AG20443 (cell line): ENCODE measurements at places on chromosomes 12 and 14.

DNA sequence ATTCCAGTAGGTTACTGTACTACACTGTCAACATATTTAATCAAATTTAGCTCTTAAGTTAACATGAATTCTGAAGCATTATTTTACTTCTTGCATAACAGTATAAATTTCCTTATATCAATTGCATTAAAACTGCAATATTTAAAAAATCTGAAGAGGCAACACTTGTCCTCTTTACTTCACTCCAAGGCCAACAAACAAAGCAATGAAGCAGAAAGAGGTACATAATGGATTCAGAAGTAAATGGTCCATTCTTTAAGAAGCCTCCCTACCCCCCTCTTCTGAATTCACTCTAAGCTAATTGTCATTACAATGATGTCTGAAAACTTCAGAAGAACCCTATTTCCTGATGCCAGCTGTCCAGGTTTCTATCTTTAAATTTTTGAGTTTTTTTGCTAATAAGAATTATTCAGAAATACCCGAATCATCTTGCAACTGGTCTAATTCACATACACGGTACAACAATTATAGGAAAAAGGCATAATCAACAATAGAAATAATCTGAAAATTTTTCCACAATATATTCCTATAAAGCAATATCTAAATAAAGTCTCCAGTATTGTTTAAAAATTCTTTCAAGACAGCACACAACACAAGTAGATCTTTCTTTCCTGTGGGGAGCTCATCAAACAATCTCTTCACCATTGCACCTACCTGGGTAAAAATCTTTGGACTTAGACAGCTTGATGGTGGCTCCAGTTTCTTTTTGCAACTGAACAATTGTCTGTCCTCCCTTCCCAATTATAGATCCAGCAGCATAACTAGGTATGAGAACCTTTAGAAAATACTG lies 2.9 kb downstream of the NOVA1 start:
- no peak for DNase-seq

DNA sequence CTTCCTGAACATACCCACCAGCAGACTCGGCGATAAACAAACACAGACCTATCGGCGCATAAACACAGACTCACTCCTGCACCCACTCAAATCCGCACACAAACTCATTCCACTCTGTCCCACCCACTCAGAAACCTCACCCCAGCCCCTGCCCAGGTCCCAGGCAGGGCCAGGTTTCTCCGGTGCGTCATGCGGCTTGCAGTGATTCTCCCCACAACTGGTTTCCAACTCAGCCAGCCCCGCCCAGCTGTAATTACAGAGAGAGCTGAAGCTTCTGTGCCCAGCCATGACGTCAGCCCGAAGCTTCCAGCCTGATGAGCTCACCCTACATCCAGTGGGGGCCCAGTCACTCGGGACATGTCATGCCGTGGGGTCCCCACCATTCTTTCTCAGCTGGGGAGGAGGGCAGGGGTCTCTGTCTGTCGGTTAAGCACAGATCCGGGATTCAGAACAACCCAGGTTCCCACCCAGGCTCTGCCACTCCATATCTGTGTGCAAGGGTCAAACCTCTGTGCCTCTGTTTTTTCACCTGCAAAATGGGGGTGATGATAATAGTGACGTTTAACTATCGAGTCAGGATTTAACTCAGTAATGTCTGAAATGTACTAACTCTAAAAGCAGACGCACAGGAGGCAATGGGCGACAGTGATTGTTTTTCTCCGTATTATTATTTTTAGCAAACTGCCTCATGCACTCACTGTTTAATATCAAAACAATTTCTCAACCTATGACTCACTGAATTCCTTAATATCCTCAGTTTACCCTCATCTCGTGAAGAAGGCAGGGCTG lies 2.3 kb upstream of the HSPB8 start:
- peak; percentile 92 for DNase-seq

DNA sequence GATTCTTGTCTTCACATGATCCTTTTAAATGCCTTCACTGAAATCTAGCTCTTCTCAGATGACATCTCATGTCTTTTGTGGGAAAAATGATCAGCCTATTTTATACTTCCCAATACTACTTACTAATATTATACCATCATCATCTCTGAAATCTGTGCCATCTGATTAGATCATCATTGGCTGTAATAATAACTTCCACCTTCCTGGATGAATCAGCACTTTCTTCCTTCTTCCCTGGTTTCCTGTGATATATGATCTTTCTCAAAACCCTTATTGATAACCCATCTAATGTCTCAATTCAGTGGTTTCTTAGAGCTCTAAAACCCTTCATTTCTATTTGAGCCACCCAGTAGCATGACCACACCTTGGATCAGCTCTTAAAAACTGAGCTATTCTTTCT lies 30.9 kb downstream of the GPR137C start:
- no peak for DNase-seq

GRCh38 chr12:48175613-48176416 lies 7.6 kb upstream of the CCDC184 start:
- DNase-seq, result peak; percentile 21

- no peak for DNase-seq
Measured at GRCh38 chr12:6548556-6548955, 7.3 kb downstream of the IFFO1 start.

DNA sequence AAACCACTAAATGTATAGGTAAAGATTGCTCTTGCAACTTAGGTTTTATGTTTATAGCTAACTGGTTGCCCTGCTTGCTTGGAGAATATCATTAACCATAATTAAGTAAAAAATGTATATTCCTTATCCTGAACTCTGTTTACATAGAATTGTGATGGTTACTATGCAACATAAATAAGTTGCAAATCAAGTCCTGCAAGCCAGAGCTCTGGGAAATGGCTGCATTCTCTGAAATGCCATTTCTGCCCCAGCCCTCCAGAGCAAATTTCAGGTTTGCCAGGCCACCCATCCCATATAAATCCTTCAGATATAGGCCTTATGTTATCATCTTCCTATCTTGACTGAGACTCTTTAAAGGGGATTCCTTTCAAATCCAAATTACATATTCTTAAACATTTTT lies 118.4 kb upstream of the MYF6 start:
- DNase-seq, result no peak

DNA sequence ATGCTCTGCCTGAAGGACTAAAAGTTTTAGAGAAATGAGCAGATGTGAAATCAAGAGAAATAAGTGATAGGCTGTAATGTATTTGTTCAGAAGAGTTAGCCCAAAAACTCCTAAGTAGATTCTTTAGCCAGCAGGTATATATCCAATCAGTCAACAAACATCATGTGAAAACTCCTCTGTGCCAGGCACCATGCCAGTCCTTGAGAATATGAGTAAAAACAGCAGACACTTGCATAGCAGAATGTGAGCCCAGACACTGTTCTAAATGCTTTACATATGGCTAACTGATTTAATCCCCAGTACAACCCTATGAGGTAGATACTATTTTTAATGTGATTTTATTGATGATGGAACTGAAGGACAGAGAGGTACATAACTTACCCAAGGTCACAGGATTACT lies 329.8 kb downstream of the PAWR start:
- no peak for DNase-seq

GRCh38 chr14:95242870-95243269 lies 76.8 kb downstream of the CLMN start:
- DNase-seq, result no peak

DNA sequence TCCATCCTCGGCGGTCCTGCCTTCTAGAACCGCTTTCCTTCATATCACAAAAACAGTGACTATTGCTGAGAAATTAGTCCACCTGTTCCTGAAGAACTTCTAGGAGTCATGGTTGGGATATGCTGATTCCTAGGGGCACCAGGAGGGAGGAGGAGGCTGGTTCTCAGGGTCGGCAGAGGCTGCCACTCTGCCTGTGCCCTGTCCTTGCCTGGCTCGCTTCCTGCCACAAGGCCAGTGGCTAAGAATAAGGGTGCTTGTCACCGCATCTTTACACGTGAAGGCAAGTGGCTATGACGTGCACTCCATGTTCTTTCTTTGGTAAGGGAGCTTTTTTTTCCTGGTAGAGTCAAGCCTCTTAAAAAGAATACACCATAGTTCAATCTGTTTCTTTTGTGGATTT lies 18.7 kb upstream of the DGLUCY start:
- no peak for DNase-seq

GRCh38 chr12:104226672-104227071 lies 11.1 kb downstream of the TXNRD1 start:
- no peak for DNase-seq

DNA sequence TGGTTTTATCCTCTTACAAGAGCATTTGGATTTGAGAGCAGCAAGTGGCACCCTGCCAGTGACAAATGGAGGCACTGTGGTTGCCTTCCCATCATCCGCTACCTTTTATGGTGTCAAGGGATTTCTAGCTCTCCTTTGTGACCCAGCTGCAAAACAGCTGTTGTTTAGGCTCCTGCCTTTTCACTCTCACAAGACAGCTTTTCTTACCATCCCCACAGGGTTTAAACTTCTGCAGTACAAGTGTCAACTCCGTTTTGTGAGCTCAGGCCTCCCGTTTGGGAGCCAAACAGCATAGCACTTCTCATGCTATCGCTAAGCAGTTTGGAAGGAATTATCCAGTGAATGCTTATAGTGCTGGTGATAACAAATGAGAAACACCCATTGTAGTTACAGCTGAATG lies 331.4 kb downstream of the TMTC2 start:
- DNase-seq, result no peak

DNA sequence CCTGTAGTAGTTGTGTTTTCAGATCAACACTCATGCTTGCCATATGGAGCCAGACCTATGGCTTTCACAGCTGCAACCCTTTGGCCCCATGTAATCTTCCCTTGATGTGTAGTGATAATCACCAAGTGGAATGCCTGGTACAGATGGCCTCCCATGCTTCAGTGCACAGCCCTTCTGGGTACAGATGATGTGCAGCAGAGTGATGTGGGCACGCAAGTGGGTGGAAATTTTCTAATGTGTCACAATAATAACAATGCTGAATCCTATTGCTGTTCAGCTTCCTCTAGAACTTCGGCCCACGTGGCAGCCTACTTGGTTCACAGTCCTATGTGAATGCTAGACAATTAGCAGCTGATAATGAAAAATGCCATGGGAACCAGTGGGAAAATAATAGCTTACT lies 188.1 kb downstream of the SNAPC1 start:
- DNase-seq, result no peak

DNA sequence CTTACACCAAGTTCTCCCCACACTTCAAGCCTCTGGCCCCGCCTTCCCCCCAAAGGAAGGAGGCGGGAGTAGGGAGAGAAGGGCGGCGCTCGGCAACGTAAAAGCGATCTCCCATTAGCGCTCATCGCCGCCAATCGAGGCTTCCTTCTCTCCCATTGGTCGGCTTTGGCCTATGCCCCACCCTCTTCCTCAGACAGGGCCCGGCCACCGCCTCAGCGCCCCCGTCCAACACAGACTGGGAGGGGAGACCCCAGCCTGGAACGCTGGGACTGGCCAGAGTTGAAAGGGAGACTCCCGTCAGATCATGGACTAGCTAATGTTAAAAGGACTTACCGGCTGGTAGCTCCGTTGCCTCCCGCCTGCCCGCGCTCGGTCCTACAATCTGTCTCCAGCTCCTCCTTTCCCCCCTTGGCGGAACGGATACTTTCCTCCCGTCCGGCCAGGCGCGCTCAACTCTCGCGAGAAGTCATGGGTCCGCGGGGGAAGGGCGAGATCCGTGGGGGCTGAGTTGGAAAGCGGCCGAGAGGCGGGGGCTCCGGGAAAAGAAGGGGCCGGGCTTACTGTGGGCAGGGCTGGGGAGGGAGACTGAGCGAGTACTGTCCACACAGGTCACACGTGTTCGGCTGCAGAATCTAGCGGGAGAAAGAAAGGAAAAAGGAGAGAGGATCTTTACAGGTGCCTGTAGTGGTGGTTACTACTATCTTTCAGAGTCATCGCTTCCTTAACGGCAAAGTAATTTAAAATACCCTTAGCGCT lies at the start of gene ATF7:
Gene ATF7, minus strand, starts transcription at position 437 of the 756 bp plus-strand sequence. CDS start 25,382 bp downstream, outside the sequence.
- DNase-seq, result peak; percentile 98

GRCh38 chr14:105426416-105427130 lies 6.9 kb downstream of the MTA1 start:
- DNase-seq, result no peak

GRCh38 chr14:63564318-63564717 lies 21.1 kb upstream of the PPP2R5E start:
- peak; percentile 56 for DNase-seq

GRCh38 chr12:2314492-2314891 lies 261.7 kb downstream of the CACNA1C start:
- no peak for DNase-seq

GRCh38 chr14:103281496-103282231 lies 52.4 kb upstream of the EIF5 start:
- DNase-seq, result peak; percentile 90

- no peak for DNase-seq
Measured at GRCh38 chr14:92658684-92659083, 89.7 kb downstream of the LGMN start.

- no peak for DNase-seq
Measured at GRCh38 chr12:47841910-47842309, 22.2 kb upstream of the HDAC7 start.

DNA sequence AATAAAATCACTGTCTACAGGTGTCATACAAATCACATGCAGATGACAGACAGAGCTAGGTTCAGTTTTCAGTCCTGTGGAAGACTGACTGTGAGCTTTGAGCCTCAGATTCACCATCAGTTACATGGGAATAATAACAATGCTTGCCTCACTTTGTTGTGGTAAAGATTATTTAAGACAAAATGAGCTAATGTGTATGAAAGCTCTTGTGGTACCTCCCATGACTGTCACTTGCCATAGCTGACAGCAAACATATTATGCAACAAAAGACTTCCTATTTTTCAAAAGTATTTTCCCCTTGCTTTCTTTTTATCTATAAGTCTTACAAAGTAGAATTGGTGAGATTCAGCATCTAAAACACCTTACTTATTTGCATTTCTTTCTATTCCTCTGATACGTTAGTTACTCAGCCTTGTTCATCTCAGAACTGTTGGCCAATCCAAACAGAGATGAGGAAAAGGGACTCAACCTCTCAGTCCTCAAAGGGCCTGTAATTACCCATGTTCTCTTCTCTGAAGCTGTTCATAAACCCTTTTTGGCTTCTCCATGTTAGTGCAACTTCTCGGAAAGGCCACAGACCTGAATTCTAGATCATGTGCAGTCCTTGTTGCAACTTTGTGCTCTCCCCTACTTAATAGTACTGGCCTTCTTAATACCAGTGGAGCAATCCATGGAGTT lies 8.8 kb upstream of the DDHD1 start:
- DNase-seq, result no peak

- no peak for DNase-seq
Measured at GRCh38 chr12:5305886-5306545, 125.9 kb upstream of the NTF3 start.

- DNase-seq, result peak; percentile 87
Measured at GRCh38 chr12:68406134-68406576, 74.0 kb upstream of the MDM1 start.

- no peak for DNase-seq
Measured at GRCh38 chr14:86770186-86770585, 1222.8 kb downstream of the GALC start.

- no peak for DNase-seq
Measured at GRCh38 chr14:23245282-23245681, 7.5 kb downstream of the RNF212B start.

GRCh38 chr12:74644681-74645080 lies 107.0 kb downstream of the ATXN7L3B start:
- no peak for DNase-seq

DNA sequence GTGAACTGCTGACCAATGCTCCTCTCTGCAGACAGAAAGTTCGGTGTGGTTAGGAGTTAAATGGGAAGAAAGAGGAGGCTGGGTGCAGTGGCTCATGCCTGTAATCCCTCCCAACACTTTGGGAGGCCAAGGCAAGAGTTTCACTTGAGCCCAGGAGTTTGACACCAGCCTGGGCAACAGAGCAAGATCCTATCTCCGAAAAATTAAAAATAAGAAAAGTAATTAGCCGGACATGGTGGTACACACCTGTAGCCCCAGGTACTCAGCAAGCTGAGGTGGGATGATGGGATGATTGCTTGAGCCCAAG lies 19.0 kb downstream of the ATXN2 start:
- DNase-seq, result no peak
